ENCODE measurements at places on chromosomes 16 and 17.

DNA sequence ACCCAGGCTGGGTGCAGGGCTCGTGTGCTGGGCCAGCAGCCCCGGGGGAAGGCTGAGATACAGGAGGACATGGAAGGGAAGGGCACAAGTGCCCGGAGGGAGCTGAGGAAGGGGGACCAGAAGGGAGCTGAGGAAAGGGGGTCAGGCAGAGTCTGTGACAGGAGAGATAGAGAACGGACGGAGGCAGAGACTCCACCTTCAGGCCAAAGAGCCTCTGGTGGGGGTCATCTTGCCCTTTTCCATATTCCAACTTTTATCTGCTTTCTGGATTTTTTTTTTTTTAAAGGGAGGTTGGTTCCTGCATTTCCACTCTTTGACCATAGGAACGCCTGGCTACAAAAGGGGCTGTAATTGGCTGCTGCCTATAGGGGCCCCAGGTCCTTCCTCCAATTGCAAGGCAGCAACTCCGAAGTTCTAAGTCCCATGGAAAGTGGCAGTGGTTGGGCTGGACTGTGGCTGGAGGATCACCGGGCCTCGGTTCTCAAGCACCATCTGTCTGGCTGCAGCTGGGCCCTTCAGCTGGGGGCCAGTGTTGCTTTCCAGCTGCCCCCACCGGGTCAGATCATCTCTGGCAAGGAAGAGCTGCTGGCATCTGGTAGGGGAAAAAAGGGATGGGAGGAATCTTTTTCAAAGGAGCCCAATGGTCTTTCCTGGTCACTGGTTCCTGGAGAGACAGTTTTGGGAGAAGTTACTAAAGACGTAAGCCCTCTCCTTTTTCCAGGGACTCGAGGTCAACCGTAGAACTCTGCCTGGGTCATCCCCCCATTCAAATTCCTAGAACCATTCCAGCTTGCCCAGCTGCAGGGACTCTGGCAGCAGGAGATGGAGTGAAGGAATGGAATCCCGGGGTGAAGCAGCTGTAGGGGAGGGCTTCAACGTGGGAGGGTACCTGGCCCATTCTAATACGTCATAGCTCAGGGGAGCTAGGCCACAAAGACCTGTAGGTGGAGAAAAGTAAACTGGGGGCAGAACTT lies 13.1 kb upstream of the MRPS23 start:
- no peak for DNase-seq

GRCh38 chr17:44610871-44611270 lies 45.4 kb upstream of the MEIOC start:
- DNase-seq, result peak; percentile 74

- DNase-seq, result no peak
These were observed 50.2 kb downstream of the SLC47A1 start for GRCh38 chr17:19583871-19584270.

DNA sequence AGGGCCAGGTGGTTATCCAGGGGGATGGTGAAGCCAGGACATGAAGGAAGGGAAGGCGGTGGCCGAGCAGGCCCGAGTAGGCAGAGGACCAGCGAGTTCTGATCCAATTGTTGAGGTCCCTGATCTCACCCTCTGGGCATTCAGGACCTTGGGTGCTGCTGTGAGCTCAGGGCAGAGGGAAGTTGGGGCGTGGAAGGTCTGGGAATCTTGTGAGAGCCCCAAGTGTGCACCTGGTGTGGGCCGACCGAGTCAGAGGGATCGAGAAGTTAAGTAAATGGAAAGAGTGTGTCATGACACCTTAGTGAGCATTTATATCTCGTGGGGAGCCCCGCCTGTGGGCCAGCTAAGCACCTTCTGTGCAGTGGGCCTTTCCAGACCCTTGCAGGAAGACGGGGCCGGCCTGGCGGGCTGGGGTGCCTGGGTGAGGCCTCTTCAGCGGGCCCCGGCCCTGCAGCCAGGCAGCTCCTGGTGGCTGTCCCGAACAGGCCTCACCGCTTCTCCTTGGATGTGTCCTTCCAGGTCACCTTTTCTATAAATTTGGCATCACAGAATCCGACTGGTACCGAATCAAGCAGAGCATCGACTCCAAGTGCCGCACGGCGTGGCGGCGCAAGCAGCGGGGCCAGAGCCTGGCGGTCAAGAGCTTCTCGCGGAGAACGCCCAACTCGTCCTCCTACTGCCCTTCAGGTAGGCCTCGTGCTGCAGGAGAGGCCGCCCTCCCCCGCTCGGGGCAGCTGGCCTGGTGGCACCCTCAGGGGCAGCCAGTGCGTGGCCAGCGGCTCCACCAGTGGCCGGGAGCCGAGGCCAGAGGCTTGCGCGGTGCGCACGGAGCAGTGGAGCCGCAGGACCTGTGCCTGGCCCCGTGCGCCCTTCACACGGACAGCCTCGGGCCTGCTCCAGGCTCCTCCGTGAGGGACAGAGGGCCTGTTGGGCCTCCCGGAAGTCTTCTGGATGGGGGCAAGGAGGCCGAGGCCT lies 76.0 kb downstream of the BANP start:
- no peak for DNase-seq

- no peak for DNase-seq
These were observed 25.5 kb downstream of the CDH5 start for GRCh38 chr16:66391726-66392670.

GRCh38 chr16:72311426-72311825 lies 139.5 kb upstream of the PMFBP1 start:
- no peak for DNase-seq

DNA sequence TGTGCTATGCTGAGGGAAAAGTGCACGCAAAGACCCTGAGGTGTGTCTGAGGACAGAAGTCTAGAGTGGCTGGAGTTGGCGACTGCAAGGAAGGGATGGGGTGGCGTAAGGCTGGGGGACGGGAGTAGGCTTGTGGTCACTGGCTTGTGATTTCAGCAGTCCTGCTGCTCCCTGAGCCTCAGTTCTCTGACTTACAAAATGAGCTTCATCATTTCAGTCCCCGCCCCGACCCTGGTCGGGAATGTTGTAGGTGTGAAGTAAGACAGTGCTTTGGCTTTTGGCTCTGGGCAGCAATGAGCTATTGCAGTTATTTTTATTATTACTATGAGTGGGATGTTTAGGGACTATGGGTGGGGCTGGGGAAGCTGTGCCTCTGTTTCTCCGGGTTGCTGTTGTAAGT lies 8.6 kb downstream of the ADGRG1 start:
- DNase-seq, result no peak

DNA sequence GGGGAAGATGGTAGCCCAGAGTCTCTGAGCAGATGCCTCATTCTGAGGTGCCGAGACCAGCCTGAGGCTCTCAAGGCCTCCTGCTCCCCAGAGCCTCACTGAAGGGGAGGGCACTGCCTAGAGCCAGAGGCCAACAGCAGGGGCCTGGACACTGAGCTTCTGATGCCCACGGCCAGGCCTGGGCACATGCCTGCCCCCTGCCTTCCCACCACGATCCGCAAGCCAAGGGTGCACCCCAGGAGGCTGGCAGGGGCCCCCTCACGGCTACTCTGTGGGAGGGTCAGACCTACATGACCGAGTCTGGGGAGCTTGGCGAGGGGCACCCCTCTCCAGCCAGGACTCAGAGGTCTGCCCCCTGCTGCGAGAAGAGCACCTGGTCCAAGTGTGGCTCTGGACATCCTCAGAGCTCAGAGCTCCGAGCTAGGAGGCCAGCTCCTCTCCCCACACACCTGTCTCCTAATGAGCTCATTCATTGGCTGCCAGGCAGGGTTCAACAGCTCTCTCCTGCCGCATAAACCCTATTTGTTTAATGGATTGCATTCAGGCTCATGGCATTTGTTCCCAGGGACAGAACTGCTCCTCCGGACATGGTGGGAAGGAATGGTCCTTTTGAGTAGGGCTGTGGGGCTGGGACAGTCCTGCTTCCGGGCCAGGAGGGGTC lies 13.9 kb downstream of the OTOP3 start:
- DNase-seq, result no peak

GRCh38 chr17:16929035-16929680 lies 42.8 kb downstream of the TNFRSF13B start:
- no peak for DNase-seq

GRCh38 chr16:81821436-81822128 lies 42.5 kb downstream of the PLCG2 start:
- DNase-seq, result peak; percentile 49

DNA sequence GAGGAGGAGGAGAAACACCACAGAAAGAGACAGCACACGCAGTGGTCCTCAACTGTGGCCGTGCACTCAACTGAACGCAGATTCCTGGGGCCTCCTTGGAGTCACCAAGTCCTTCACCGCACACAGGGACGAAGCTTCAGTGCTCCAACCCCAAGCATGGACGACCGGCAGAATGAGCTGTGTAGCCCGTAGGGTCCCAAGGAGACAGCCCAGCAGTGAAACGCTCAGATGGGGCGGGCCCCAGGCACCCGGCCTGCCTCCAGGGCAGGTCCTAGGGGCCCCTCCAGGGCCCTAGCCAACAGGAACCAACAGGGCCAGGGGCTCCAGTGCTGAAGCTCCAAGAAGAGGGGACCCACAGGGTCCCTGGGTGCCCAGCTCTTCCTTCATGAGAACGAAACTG lies 13.2 kb downstream of the RAB40B start:
- DNase-seq, result no peak

DNA sequence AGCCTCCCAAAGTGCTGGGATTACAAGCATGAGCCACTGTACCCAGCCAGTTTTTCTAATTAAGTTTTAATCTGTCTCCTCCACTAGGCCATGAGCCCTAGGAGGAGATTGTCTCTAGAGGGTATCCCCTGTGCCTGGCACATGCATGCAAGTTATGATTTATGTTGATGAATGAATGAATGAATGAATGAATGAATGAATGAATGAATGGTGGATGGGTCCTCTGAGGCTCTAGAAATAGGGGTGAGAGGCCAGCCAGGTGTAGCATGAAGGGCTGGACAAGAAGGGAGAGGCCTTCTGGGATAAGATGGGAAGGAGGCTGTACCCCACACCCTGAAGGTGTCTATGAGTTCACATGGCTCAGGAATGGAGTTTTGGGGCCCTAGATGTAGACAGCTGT lies 48.8 kb downstream of the EMP2 start:
- no peak for DNase-seq

DNA sequence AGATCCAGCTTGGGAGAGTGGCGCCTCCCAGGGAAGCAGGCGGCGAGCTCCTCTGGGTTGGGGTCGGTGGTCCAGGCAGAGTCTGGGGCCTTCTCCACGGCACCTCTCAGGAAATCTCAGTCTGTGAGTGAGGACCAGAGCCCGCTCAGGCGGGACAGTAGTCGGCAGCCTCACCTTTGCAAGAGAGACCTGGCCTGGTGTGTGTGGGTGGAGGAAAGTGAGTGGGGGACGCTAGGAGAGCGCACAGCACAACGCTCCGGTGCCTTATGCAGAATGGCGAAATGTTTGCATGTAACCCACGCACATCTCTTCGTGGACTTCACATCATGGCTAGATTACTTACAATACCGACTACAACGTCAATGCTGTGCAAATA lies 2.2 kb downstream of the AHSP start:
- no peak for DNase-seq

DNA sequence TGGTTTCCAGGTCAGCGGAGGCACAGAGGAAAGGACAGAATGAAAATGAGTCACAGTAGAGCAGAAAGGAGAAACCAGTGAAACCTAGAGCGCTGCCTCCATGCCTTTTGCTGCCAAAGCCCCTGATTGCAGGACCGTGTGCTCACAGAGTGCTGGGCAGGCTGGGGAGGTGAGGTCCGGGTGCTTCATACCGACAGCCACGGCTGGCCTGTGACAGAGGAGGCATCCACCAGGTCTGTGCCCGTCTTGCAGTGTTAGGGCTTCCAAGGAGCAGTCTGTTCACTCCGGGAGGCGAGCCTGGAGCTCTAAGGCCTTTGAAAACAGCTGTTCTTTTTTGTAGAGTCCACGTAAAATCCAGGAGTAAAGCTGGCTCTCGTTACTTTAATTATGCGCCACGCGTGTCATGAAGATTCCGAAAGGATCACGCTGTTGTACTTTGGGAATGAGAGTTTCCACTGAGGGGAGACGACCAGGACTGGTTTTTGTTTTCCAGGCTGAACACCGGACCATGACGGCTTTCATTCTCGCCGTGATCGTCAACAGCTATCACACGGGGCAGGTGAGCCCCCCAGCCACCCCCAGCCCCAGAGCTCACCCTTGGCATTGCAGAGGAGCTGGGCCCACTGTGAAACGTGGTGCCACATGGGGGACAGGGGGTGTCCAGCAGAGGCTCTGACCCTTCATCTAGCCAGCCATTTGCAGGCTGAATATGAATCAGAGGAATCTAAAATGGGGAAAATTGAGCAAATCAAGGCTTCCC lies 108.5 kb upstream of the CHMP6 start:
- DNase-seq, result no peak

- DNase-seq, result no peak
These were observed 7.5 kb upstream of the EDC4 start for GRCh38 chr16:67865318-67865717.

GRCh38 chr16:67661101-67661761 lies 471 bp downstream of the PARD6A start:
- peak; percentile 40 for DNase-seq

DNA sequence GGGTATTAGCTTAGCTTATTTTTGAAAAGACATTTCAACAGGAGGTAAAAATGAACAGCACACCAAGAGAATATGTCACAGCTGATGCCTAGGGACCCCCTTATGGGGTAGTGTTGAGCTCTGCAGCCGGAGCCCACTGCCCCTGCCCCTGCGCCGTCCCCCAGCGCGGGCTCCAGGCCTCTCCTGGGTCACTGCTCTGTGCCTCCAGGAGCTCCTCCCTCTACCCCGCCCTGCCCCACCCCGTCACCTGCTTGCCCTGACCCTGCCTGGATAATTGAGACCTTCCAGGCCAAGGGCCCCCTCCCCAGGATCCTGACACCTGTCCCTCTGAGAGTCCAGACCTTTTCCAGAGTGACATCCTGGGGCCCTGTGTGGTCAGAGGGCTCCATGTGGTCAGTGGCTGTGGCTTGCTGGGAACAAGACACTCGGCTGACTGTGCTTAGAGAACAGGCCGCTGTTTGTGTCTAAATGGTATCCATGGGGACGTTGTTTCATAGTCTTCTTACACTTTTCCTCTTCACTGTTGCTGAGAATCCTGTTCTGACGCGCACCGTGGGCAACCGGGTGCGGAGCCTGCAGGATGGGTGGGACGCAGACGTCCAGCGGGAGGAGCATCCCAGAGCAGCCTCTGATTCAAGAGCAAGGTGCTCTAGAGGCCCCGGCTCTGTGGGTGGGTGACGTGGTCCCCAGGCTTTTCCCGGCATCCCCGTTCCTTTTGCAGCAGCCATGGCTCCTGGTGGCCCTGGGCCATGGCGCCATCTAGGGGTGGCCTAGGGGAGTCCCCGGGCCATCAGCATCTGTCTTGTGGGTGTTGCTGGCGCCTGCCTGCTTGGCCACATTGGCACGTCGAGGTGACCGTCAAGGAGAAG lies 20.0 kb upstream of the WFIKKN1 start:
- DNase-seq, result no peak

GRCh38 chr17:60559995-60560859 lies 34.2 kb upstream of the APPBP2 start:
- no peak for DNase-seq

- no peak for DNase-seq
These were observed 562 bp downstream of the USP31 start for GRCh38 chr16:23148513-23149266.

- DNase-seq, result no peak
These were observed 45.2 kb downstream of the RNF112 start for GRCh38 chr17:19456016-19456927.

All from Kasumi-1 (cell line).